Heart left ventricle (tissue), 16 donors: ENCODE measurements at places on chromosomes 7 and 10. TPM values are rescaled to one million over a fixed set of nuclear protein-coding genes. Genes with fewer than 3 reads are reported as not detected.

The PNLIPRP3 gene
- not detected for total RNA-seq

The SPDYE1 gene
- not detected for total RNA-seq

The OPN1SW gene
- not detected for total RNA-seq

- no peaks in the 10 kb centered on the region for H3K27me3 ChIP-seq
- no peak overlapping the region for H3K27ac ChIP-seq
- no peaks in the 10 kb centered on the region for H3K36me3 ChIP-seq
These were observed 27.7 kb downstream of the ADAM22 start for GRCh38 chr7:87961754-87962153.

- H3K36me3 ChIP-seq, result peaks cover 7% of the 10 kb centered on the region
- no peaks in the 10 kb centered on the region for H3K4me1 ChIP-seq
- DNase-seq, result no peak
These were observed 66.7 kb upstream of the FGL2 start for GRCh38 chr7:77266291-77266794.

DNA sequence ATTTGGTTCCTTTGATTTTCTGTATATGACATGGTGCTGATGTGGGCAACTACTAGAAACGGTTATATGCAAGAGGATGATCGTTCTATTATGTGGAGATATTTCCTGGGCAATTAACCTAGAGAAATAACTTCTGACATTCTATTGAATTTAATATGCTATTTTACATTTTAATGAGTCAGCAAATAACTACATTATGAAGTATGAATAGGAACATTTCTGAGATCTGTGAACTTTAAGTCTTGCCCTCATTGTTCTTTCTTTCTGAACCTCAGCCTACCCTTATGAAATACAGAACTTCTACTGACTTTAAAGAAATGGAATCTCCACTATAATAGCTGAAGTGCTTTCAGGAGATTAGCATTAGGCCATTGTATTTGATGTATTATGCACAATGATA, 59.6 kb downstream of the ZNF800 start:
- no peak overlapping the region for H3K27ac ChIP-seq
- H3K4me1 ChIP-seq, result no peaks in the 10 kb centered on the region
- DNase-seq, result no peak
- no peak overlapping the region for H3K4me3 ChIP-seq
- H3K27me3 ChIP-seq, result no peaks in the 10 kb centered on the region
